ENCODE measurements at places on chromosomes 12 and 14.

GRCh38 chr14:44962334-44963043 is 499 bp downstream of the TOGARAM1 start:
- DNase-seq, result peak; percentile 8

GRCh38 chr12:46652692-46653091 is 173.1 kb downstream of the SLC38A4 start:
- DNase-seq, result no peak

- no peak for DNase-seq
Measured at GRCh38 chr14:39739796-39740195, 307.6 kb upstream of the FBXO33 start.

GRCh38 chr14:65791191-65791981 is 378.9 kb downstream of the FUT8 start:
- DNase-seq, result no peak

- DNase-seq, result no peak
Measured at GRCh38 chr14:103741876-103742275, 26.3 kb downstream of the ZFYVE21 start.

Data from stimulated activated CD8-positive, alpha-beta memory T cell treated with anti-CD3 and anti-CD28 coated beads, Interleukin-15, amount 100 ng/mL, for 1 hour (primary cell).